ENCODE measurements at places on chromosomes 2 and 18. TPM values are rescaled to one million over a fixed set of nuclear protein-coding genes. Genes with fewer than 3 reads are reported as not detected.

- H3K4me1 ChIP-seq: peaks cover 85% of the 10 kb centered on the region
- no peak overlapping the region for H3K4me3 ChIP-seq
- H3K36me3 ChIP-seq: no peaks in the 10 kb centered on the region
- peak; percentile 28 for DNase-seq
- H3K27ac ChIP-seq: no peak overlapping the region
- no peaks in the 10 kb centered on the region for H3K27me3 ChIP-seq
Observed at GRCh38 chr18:48828691-48829442, 121.9 kb downstream of the SMAD7 start.

- no peak for DNase-seq
- no peaks in the 10 kb centered on the region for H3K36me3 ChIP-seq
- no peak overlapping the region for H3K4me3 ChIP-seq
- H3K27me3 ChIP-seq: no peaks in the 10 kb centered on the region
- no peaks in the 10 kb centered on the region for H3K4me1 ChIP-seq
- H3K27ac ChIP-seq: no peak overlapping the region
Observed at GRCh38 chr2:15668611-15669305, 77.1 kb downstream of the DDX1 start.

- no peaks in the 10 kb centered on the region for H3K36me3 ChIP-seq
- peak; percentile 42 for DNase-seq
- H3K27ac ChIP-seq: peak overlapping the region; percentile 87
Observed at GRCh38 chr2:157874997-157875640, 1.0 kb downstream of the ACVR1 start.

DNA sequence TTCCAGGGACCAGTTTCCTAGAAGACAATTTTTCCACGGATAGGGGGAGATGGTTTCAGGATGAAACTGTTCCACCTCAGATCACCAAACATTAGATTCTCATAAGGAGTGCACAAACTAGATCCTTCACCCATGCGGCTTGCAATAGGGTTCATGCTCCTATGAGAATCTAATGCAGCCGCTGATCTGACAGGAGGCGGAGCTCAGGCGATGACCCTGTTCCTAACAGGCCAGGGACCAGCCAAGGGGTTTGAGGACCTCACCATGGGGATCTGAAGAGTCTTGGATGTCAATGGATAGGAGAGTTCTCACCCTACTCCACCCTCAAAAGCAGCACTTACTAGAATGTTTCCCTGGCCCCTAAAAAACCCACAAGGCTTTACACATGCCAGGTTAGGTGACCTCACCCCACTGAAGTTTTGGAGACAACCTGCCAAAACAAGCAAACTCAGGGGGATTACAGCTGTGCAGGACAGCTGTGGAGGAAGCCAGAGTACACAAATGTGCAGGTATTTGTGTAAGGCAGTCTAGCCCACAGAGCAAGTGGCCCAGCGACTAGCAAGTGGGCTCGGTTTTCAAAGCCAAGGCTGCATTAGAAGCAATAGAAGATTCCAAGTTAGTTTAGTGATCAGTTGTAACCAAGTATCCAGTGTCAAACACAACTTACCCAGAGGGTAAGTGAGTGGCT lies 3.9 kb downstream of the EVA1A start:
- DNase-seq: no peak
- peaks cover 9% of the 10 kb centered on the region for H3K4me1 ChIP-seq
- no peak overlapping the region for H3K27ac ChIP-seq
- no peak overlapping the region for H3K4me3 ChIP-seq
- no peaks in the 10 kb centered on the region for H3K27me3 ChIP-seq

The CXCR4 gene
- 7.3 TPM for total RNA-seq

The TUBA4B gene
- total RNA-seq: not detected

- H3K4me1 ChIP-seq: no peaks in the 10 kb centered on the region
- DNase-seq: no peak
- no peak overlapping the region for H3K27ac ChIP-seq
Observed at GRCh38 chr2:191682126-191682525, 4.2 kb downstream of the NABP1 start.

GRCh38 chr2:71992036-71992435 lies 155.6 kb downstream of the CYP26B1 start:
- no peak overlapping the region for H3K4me3 ChIP-seq
- DNase-seq: no peak
- H3K27ac ChIP-seq: no peak overlapping the region
- H3K4me1 ChIP-seq: no peaks in the 10 kb centered on the region
- H3K27me3 ChIP-seq: no peaks in the 10 kb centered on the region

DNA sequence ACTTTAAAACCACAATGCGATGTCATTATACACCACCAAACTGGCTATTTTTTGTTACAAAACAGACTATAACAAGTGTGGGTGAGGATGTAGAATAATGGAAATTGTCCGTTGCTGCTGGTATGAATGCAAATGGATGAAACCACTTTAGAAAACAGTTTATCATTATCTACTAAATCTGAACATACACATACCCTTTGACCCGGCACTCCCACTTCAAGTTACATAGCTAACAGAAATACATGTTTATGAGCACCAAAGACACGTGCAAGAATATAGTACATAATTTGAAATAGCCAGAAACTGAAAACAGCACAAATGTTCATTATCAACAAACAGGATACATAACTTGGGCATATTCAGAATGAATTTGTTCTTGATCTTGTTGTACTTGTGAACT lies 206.4 kb upstream of the CHAC2 start:
- H3K4me1 ChIP-seq: no peaks in the 10 kb centered on the region
- H3K27ac ChIP-seq: no peak overlapping the region
- no peaks in the 10 kb centered on the region for H3K27me3 ChIP-seq

The SEC11C gene
- total RNA-seq: 19.7 TPM

GRCh38 chr2:102119255-102119654 lies 23.3 kb upstream of the IL1R1 start:
- H3K27ac ChIP-seq: no peak overlapping the region
- H3K4me1 ChIP-seq: no peaks in the 10 kb centered on the region
- H3K36me3 ChIP-seq: no peaks in the 10 kb centered on the region
- no peak for DNase-seq
- no peaks in the 10 kb centered on the region for H3K27me3 ChIP-seq

The UGT1A3 gene
- not detected for total RNA-seq

GRCh38 chr2:65647249-65647842 lies 214.9 kb upstream of the SPRED2 start:
- no peak overlapping the region for H3K4me3 ChIP-seq
- H3K27me3 ChIP-seq: no peaks in the 10 kb centered on the region

DNA sequence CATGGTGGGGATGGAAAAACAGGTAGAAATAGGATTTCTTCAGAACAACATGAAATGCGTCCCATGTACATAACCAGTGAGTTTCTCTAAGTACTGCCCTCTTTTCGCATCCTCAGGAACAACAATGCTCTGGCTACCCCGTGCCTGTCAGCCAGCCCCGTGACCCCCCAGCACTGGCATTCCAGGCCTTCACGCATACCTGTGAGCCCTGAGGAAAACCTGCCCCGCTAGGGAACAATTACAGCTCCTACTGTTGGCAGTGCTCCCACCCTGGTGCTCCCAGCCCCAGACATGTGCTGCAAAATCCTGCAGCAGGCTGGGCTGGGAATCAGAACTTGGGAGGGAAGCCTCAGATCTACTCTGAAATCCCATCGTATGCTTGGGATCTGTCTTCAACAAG lies 9.1 kb downstream of the SMAD7 start:
- peaks cover 62% of the 10 kb centered on the region for H3K36me3 ChIP-seq
- peaks cover 98% of the 10 kb centered on the region for H3K4me1 ChIP-seq
- no peaks in the 10 kb centered on the region for H3K27me3 ChIP-seq
- peak overlapping the region; percentile 67 for H3K27ac ChIP-seq
- peak; percentile 35 for DNase-seq
- no peak overlapping the region for H3K4me3 ChIP-seq

The ANTXR1 gene
- 75.2 TPM for total RNA-seq

DNA sequence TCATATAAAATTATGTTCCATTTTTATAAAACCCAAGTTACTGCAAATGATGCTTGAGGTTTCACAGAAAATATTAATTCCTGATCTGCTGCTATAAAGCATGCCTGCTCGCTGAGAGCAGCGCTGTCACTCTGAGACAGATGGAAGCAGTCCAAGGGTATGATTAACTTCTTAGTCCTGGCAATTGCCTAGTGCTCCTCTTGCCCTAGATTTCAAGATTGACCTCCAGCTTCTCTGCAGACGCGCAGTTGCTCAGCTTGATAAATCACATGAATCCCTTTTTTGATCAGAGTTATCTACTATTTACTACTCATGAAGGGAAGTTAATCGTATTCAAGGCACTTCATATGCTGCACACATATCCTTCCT lies 154.6 kb upstream of the REV1 start:
- peaks cover 31% of the 10 kb centered on the region for H3K4me1 ChIP-seq
- H3K27ac ChIP-seq: no peak overlapping the region
- H3K27me3 ChIP-seq: no peaks in the 10 kb centered on the region
- no peak for DNase-seq
- H3K36me3 ChIP-seq: no peaks in the 10 kb centered on the region

The TRIM43 gene
- not detected for total RNA-seq

DNA sequence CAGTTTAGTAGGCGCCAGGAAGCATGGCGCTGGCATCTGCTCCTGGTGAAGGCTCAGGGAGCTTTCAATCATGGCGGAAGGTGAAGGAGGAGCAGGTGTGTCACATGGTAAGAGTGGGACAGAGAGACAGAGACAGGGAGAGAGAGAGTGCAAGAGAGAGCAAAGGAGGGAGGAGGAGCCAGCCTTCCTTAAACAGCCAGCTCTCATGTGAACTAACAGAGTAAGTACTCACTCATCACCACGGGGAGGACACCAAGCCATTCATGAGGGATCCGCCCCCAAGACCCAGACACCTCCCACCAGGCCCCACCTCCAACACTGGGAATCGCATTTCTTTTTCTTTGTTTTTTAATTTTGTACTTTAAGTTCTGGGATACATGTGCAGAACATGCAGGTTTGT lies 40.8 kb upstream of the CLASP1 start:
- peaks cover 9% of the 10 kb centered on the region for H3K4me1 ChIP-seq
- no peak for DNase-seq
- H3K4me3 ChIP-seq: no peak overlapping the region
- no peak overlapping the region for H3K27ac ChIP-seq
- no peaks in the 10 kb centered on the region for H3K27me3 ChIP-seq

The DAPL1 gene
- not detected for total RNA-seq

The SCN2A gene
- total RNA-seq: not detected

DNA sequence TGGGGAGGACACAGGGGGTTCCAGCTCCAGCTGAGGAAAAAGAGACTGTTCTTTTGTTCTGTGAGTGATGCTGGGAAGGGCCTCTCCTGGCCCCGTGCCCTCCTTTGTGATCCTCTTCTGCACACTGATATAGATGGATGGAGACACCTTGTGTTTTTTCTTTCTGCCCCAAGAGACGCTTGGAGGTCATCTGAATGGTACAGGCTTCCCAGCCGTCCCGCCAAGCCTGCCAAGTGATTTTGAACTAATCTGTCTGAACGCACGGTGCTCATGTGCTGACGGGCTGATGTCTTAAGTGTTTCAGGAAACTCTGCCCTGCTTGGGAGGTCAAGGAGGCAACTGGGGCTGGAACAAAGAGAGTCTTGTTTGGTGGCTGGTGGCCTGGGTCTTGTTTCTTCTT lies 57.5 kb downstream of the KIF5C start:
- no peaks in the 10 kb centered on the region for H3K4me1 ChIP-seq
- H3K27ac ChIP-seq: no peak overlapping the region
- no peak for DNase-seq
- H3K4me3 ChIP-seq: no peak overlapping the region
- no peaks in the 10 kb centered on the region for H3K27me3 ChIP-seq
- H3K36me3 ChIP-seq: no peaks in the 10 kb centered on the region

DNA sequence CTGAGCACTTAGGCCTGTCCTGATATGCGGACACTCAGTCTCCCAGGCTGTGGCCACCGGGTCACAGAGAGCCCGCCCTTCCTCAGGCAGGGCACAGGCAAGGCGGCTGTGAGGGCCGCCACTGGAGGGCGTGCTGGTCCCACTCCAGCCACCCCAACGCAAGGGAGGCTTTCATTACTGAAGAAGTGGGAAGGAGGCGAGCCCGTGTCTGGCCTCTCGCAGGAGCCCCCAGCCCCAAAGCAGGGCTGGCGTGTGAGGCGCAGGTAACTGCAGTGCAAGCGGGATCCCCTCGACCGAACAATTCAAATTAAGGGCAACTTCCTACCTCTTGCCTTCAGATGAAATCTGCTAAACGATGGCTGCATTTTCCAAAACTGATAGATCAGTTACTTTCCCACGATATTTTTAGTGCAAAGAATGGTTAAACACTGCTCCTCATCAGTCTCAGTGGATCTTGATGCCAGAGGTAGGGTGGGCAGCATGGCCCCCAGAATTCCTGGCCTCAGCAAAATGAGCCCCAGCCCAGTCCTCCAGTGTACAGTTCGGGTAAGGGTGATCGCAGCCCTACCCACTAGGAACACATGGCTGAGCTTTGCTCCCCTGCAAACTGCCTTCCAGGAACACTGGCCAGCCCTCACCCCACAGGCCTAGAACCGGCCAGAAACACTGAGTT lies 97.2 kb downstream of the SEPTIN10 start:
- no peak overlapping the region for H3K4me3 ChIP-seq
- no peak overlapping the region for H3K27ac ChIP-seq
- no peaks in the 10 kb centered on the region for H3K36me3 ChIP-seq
- DNase-seq: peak; percentile 54
- H3K4me1 ChIP-seq: peaks cover 3% of the 10 kb centered on the region

GRCh38 chr2:26562811-26563645 lies 78.1 kb downstream of the CIB4 start:
- H3K4me3 ChIP-seq: peak overlapping the region; percentile 52
- no peak overlapping the region for H3K27ac ChIP-seq
- no peak for DNase-seq
- H3K36me3 ChIP-seq: no peaks in the 10 kb centered on the region

Data from heart left ventricle (tissue), 16 donors.